ENCODE measurements at places on chromosomes 6 and 20.

DNA sequence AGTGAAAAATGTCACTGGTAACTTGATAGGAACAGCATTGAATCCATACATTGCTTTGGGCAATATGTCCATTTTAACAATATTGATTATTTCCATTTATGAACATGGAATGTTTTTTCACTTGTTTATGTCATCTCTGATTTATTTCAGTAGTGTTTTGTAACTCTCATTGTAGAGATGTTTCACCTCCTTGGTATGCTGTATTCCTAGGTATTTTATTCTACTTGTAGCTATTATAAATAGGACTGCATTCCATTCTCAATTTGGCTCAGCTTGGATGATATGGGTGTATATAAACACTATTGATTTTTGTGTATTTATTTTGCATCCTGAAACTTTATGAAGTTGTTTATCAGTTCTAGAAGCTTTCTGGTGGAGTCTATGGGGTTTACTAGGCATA, 730.3 kb downstream of the DOK5 start:
- DNase-seq = no peak

DNA sequence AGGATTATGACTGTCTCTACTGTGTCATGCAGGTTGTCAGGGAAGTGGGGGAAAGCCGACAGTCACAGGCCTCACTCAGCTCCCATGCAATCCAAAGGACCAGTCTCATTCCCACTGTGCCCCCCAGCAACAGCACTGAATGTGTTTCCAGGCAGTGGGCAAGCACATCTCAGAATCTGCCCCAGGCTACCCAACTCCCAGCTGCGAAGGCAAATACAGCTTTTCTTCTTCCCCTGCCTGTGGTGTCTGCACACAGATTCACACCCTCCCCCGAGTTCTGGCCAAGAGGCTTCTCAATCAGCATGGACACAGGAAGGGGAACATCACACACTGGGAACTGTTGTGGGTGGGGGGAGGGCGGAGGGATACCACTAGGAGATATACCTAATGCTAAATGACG, 75.3 kb downstream of the SNAP91 start:
- no peak for DNase-seq

DNA sequence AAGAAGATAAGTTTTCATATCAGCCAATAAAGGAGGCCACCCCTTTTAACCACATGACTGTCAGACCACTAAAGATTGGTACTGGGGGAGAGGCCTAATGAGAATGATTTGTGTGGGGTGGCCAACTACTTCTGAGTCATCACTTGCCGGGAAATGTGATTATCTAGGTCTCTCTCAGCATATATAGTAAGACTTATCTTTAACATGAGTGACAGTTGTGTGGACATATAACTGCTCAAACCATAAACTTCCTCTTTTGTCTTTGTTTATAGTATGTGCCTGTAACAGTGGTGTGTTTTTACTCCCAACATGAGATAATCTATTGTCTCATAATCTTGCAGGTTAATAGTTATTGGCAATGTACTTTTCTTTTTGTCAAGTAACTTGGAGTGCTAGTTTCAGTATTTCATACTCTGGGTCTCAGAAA, 312.4 kb downstream of the CDKAL1 start:
- no peak for DNase-seq

DNA sequence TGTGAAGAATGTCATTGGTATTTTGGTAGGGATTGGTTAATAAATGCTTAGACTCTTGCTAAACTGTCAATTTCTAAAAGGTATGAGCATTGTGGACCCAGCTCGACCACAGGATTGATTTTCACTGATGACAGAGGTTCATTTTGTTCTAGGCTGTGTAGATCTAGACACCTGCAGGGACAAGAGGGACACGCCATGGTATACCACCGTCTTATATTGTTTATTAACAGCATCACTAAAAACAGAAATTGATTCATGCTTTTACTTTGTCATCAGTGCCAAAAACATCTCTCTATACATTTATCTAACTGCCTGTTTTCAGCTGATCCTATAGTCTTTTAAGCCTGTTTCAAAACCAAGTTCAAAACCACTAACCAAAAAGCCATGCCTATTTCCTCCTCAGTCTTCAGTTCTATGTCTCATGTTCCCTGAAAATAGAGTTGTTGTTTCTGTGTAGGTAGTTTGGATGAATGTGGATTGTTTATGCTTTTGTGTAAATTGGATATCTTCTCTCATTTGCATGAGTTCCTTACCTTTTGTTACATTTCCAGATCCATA, 109.8 kb downstream of the JAG1 start:
- no peak for DNase-seq

- no peak for DNase-seq
Measured at GRCh38 chr6:10382728-10383330, 32.0 kb downstream of the TFAP2A start.

DNA sequence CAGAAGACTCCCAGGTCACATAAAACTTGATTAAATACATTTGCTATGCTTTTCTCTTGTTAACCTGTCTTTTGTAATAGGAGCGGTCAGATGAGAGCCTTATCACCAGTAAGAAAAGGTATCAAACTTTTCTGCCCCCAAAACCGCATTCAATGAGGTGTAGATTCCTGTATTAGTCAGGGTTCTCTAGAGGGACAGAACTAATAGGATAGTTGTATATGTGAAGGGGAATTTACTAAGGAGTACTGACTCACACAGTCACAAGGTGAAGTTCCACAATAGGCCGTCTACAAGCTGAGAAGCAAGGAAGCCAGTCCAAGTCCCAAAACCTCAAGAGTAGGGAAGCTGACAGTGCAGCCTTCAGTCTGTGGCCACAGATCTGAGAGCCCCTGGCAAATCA, 32.7 kb downstream of the PTPRK start:
- no peak for DNase-seq

DNA sequence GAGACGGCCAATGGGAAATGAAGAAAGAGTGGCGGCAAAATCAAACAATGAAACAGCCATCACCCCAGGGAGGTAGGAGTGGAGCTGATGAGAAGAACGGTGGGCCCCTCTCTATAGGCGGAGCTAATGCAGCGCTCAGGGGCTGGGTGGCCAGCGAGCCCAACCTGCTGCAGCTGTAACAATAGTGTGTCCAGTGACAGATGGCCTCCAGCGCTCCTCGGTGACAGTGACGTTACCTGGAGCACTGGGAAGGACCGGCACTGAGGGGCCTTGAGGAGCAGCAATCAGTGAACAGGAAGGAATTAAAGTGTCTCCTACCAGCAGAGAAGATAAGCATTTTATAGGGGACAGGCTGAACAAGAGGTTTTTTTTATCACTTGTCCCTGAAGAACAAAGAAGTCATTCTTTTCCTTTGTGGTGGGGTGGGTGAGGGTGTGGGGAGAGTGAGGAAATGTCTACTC, 81.6 kb downstream of the FOXA2 start:
- no peak for DNase-seq

- no peak for DNase-seq
Measured at GRCh38 chr20:49447946-49448809, 34.3 kb downstream of the KCNB1 start.

- no peak for DNase-seq
Measured at GRCh38 chr6:69953491-69953890, 87.1 kb downstream of the COL19A1 start.

DNA sequence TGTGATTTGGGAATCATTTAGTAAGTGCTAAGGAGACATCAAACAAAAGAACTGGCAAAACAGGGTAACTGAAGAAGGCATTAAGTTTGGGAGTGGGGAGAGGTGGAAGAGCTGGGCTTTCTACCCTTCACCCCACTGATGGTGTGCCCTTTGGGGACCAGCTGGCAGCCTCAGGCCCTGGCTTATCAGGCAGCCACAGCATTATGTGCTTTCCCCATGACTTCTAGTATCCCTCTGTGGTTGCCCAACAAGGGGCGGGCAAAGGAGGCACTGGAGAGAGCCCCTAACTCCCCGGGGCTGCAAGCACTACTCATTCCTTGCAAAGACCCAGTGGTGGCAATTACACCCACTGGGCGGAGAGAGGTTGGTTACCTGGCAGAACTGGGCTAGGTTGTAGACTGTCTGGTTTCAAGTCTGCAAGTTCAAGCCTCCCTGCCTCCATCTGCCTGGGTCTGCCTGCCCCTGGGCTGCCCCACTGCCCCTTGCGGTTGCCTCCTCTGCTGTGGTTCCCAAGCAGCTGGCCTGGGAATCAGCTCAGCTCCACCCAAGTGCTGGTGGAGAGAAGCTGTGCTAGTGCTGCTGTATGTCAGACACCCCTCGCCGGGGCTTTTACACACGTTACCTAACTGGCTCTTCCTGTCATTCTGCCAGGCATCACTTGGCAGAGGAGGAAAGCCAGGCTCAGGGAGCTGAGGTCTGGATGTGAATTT, 29.9 kb downstream of the KCNK5 start:
- DNase-seq = no peak

DNA sequence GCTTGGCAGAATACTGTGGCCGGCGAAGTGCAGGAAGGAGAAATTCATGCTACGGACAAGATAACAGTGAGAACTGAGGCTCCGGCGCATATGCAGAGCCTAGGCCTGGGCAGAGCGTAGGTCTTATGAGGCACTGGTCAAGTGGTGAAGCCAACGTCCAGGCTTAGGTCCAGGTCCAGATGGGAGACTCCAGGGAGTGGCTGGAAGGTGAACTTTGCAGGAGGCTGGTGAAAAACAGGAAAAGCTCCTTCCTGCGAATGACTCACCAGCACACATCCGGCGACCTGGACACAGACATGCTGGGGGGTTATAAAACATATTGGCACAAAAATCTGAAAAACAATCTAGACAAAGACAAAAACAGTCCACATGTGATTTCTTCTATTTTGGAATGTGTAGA, 15.4 kb downstream of the C6orf141 start:
- no peak for DNase-seq

GRCh38 chr6:15369838-15370237, 124.0 kb downstream of the JARID2 start:
- DNase-seq = no peak

GRCh38 chr6:71678091-71678490, 208.3 kb upstream of the RIMS1 start:
- no peak for DNase-seq

DNA sequence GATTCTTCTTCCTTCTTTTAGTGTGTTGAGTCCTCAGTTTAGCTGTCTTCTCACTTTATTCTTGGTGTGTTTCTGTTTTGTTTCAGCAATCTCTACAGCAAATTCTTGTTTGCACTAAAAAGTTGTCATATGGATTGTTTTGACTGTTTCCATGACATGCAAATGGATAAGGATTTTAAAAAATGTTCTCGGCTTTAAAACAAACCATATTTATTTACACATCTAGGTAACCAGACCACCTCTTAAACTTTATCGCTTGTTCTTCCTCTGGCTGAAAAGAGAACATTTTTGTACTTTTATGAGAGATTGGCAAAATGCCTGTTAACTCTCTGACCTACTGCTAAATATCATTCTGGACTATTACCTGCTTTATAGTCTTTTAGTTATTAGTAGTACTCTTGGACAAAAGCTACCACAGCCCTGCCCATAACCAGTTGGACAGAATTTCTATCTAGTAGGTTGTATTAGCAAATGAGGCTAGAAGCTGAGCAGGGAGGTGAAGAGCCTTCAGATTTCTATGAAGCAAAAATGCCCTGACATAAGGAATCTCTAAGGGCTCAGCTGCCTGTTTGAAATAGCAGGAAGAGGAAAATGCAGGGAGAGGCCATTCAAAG, 268.3 kb downstream of the CD109 start:
- no peak for DNase-seq

GRCh38 chr6:64439274-64439673, 803.7 kb downstream of the PHF3 start:
- no peak for DNase-seq

GRCh38 chr20:17967521-17968365, 851 bp downstream of the SNX5 start:
- DNase-seq = no peak

DNA sequence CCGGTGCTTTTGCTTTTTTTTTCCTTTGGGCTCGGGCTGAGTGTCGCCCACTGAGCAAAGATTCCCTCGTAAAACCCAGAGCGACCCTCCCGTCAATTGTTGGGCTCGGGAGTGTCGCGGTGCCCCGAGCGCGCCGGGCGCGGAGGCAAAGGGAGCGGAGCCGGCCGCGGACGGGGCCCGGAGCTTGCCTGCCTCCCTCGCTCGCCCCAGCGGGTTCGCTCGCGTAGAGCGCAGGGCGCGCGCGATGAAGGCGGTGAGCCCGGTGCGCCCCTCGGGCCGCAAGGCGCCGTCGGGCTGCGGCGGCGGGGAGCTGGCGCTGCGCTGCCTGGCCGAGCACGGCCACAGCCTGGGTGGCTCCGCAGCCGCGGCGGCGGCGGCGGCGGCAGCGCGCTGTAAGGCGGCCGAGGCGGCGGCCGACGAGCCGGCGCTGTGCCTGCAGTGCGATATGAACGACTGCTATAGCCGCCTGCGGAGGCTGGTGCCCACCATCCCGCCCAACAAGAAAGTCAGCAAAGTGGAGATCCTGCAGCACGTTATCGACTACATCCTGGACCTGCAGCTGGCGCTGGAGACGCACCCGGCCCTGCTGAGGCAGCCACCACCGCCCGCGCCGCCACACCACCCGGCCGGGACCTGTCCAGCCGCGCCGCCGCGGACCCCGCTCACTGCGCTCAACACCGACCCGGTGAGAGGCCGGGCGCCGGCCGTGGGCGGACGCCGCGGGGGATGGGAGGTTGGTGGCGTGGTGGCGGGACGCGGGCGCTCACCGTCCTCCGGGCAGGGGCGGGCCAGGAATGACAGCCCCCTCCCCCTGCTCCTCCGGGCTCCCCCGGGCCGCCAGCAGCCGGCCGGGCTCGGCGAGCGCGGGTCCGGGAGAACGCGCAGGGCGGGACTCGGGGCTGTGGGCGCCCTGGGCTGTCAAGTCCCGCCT, 606 bp downstream of the ID4 start:
- DNase-seq = no peak

DNA sequence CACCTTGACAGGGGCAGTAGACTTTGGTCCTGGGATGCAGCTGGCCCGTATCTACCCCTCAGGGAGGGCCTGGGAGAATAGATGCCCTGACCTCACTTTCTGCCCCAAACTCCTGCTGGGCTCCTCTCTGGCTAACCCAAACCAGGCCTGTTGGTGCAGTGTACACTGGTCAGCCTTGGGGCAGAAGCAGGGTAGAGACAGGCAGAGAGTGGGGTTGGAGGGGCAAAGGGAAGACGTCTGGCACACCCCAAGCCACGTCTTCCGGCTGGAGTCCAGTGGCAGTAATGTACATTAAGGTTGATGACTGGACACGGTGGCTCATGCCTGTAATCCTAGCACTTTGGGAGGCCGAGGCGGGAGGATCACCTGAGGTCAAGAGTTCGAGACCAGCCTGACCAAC, 9.3 kb downstream of the DDR1 start:
- no peak for DNase-seq

DNA sequence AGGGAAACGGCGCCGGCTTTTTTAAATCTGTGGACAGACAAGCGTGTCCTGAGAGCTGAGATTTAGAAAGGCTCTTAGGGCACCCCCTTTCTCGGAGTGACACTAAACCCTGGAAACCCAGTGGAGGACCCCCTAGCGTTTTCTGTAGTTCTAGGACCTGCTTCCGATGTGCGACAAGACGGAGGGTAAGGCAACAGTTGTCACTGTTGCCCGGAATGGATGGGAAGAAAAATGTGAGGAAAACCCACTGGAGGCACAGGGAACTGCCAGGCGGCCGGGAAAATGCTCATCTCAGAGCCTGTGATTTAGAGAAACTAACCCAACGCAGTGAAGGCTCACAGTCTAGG, 551 bp upstream of the ATP5F1E start:
- DNase-seq = no peak

GRCh38 chr6:135195522-135195921, 14.4 kb downstream of the MYB start:
- no peak for DNase-seq

Measured in activated CD4-positive, alpha-beta T cell treated with anti-CD3 and anti-CD28 coated beads, Interleukin-2, amount 50 U/mL, for 24 hours (primary cell).